Endothelial cell (in vitro differentiated cells): ENCODE measurements at places on chromosomes 3 and 15. TPM values are rescaled to one million over a fixed set of nuclear protein-coding genes. Genes with fewer than 3 reads are reported as not detected.
A peak's percentile ranks its signal among the peaks of the same experiment; 100 is the strongest.

- no peaks in the 10 kb centered on the region for H3K4me1 ChIP-seq
- no peaks in the 10 kb centered on the region for H3K36me3 ChIP-seq
- no peak overlapping the region for H3K27ac ChIP-seq
- DNase-seq: no peak
Observed at GRCh38 chr3:126370055-126370454, 12.8 kb upstream of the KLF15 start.

- H3K4me1 ChIP-seq: peaks cover 72% of the 10 kb centered on the region
- peak overlapping the region; percentile 42 for H3K4me3 ChIP-seq
- DNase-seq: no peak
- H3K27ac ChIP-seq: peak overlapping the region; percentile 49
Observed at GRCh38 chr15:68601206-68602197, 22.7 kb downstream of the CORO2B start.

GRCh38 chr3:36312351-36312750 lies 68.0 kb upstream of the STAC start:
- no peaks in the 10 kb centered on the region for H3K27me3 ChIP-seq
- DNase-seq: no peak
- no peak overlapping the region for H3K4me3 ChIP-seq
- H3K27ac ChIP-seq: no peak overlapping the region
- no peaks in the 10 kb centered on the region for H3K36me3 ChIP-seq

DNA sequence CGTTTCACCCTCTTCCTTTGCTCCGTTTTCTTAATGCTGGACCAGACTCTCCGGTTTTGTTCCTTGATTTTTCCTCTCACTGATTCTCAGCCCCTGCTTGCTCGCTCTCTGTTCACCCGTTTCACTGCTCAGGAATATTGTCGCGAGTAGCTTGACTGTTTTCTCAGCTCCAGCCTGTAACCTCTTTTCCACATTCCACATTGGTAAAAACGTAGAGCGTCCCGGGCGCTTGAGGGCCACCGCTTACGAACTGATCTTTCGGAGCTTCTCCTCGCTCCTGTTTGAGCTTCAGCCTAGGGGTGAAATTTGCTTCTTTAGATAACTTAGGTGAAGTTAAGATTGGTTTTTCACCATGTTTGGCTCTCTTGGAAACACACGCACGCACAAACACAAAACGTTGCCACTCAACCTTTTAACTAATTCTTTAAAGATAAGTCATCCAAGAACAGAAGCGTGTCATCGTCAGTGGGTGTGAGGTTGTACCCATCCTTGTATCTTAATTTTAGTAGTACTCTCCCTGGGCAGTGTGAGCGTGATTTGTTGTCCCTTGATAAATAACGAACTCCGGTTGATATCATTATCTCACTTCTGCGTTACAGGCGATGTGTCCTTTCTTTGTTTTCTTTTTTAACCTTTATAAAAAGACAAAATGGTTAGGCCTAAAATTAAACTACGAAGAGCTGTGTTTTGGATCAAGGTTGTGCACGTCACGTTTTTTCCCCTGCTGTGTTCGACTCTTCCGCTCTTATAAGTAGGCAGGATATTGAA lies 1.0 kb downstream of the PAK2 start:
- H3K4me1 ChIP-seq: peaks cover 17% of the 10 kb centered on the region
- peak overlapping the region; percentile 100 for H3K27ac ChIP-seq
- H3K36me3 ChIP-seq: peaks cover 24% of the 10 kb centered on the region
- H3K27me3 ChIP-seq: peaks cover 11% of the 10 kb centered on the region
- peak overlapping the region; percentile 100 for H3K4me3 ChIP-seq

DNA sequence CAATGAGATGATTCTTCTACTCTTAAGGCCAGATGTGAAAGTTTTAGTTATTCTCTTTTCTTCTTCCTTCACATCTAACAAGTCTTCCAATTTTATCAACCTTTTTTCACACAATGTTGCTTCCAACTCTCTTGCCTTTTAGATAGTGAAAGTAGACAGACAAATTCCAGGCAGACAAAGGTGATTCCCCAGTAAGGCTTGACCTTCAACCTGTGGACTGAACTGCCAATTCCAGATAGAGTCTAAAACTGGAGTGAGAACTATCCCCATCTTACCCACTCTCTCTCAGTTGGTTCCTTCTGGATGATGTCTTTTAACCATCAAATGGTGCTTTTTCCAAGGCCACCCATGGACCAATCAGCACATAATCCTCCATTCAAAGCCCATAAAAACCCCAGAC lies 159.0 kb downstream of the NSUN3 start:
- H3K4me3 ChIP-seq: no peak overlapping the region
- peaks cover 2% of the 10 kb centered on the region for H3K27me3 ChIP-seq
- H3K27ac ChIP-seq: no peak overlapping the region
- no peak for DNase-seq

DNA sequence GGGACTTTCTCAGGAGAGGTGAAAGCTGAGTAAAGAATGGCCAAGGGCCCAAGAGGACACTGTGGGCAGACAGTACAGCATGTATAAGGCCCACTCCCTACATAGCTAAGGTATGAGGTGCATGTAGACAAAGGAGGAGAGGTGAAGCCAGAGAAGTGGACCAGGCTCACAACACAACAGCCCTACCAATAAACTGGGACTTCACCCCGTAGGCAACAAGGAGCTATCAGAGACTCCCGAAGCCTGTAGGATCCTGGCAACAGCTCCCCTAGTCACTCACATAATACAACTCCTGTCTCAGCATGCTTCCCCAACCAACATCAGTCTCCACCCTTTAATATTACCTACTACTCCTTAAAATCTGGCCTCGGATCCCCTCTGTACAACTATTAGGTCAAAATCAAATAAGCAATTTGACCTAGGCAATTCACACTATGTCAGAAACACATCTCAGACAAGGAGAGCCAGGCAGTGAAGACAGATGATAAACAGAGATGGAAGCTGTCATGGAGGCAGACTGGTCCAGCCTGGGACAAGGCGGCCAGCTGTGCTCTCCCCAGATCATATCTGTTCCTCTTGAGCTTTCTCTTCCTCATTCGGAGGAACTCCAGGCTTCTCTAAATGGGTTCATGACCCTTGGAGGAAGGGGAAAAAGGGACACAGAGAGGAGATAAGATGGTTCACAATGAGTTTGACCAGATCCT lies 1.4 kb downstream of the XXYLT1 start:
- peak overlapping the region; percentile 93 for H3K4me3 ChIP-seq
- no peak for DNase-seq
- peaks cover 33% of the 10 kb centered on the region for H3K4me1 ChIP-seq
- H3K27ac ChIP-seq: no peak overlapping the region
- H3K36me3 ChIP-seq: peaks cover 17% of the 10 kb centered on the region

DNA sequence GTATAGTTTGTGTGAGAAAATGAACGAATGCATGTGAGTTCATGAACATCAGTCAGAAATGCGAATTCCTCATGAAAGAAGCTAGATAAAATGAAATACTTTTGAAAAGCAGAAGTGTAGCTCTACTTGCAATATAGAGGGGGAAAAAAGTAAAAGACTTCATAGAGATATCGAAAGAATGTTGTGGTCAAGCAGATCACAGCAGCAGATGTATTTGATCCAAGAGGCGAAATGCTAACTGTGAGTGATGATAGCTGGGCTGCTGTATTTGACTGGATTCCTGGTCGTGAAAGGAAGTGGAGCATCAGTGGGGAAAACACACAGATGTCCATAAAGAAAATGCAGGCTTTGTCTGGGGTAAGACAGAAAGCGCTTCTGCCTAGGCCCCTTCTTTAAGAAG lies 112.4 kb downstream of the ADAMTSL3 start:
- no peaks in the 10 kb centered on the region for H3K4me1 ChIP-seq
- H3K36me3 ChIP-seq: no peaks in the 10 kb centered on the region
- no peak overlapping the region for H3K4me3 ChIP-seq

DNA sequence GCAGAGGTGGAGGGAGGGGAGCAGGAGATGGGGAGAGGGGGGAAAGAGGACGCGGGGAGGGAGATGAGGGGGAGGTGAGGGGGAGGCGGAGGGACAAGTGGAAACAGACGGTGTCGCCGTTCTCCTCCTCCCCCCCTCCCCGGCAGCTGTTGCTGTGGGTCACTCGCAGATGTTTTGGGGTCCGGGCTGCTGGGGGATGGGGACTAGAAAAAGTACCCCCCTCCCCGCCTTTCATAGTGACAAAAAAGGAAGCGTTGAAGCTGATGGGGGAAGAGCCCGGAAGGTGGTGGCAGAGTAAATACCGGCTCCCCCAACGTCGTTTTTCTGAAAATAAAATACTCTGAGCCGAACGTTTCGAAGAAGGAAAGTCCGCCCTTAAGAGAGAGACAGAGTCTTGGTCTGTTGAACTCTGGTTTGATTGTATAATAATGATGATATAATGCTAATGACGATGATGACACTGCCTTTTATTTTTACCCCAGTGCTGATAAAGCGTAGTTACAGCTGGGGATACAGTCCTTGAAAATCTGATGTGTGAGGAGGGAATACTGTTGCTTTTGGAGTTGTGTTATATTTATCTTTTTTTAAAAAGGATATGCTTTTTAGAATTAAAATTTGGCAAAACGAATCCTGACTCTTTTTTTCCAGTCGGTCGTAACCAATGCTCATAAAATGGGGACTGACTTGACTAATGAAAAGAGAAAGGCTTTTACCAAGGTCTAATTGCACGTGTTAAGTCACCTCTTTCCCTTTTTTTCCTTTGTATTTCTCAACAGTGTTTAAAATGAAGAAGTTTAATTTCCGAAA lies 993 bp downstream of the STXBP5L start:
- peaks cover 7% of the 10 kb centered on the region for H3K27me3 ChIP-seq
- no peak for DNase-seq
- peak overlapping the region; percentile 98 for H3K4me3 ChIP-seq

GRCh38 chr3:53711387-53711786 lies 134.8 kb downstream of the CHDH start:
- peak overlapping the region; percentile 42 for H3K4me3 ChIP-seq
- peaks cover 24% of the 10 kb centered on the region for H3K36me3 ChIP-seq

DNA sequence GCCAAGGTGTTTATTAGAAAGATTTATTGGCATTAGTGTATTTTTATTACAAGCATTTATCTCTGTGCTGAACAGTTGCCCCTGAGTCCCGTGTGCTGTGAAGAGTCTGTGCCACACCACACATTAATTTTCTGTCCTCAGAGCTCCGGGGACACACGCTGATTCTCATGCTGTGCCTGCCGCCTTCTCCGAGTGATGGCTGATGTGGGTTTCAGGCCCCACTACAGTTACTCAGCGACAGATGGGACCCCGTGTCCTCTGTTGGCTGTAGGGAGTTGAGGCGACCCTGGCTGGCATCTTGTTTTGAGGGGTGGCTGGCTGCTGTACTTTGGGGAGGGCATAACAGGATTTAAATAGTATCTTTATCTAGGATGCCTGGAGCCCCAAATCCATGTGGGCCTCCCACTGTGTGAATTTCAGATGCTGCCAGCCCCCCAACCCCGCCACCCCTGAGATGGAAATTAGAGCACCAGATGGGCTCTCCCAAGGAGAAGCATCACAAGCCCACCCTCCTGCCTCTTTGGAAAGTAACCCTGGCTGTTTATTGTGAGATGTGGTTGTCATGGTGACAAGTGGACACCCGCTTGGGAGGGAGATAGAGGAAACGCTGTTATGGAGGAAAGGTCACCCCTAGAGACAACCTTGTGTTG lies 185.6 kb downstream of the APBA2 start:
- peaks cover 2% of the 10 kb centered on the region for H3K36me3 ChIP-seq

DNA sequence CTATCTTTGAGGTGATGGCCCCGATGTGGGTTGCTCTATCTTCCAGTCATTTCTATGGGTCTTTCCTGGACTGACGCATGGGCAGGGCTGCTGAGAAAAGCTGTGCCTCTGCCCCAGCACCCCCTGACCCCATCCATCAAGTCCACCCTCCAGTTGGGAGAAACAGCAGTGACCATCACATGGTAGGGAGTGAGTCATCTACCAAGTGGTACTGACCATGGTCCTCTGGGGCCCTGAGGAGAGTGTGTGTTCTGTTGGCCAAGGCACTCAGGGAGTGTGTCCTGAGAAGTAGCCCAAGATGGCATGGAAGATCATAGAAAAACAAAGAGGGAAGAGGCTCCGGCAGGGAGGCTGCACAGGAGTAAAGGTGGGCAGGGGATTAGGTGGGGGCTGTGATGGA lies 1.6 kb upstream of the DNAH1 start:
- H3K4me1 ChIP-seq: peaks cover 5% of the 10 kb centered on the region
- H3K4me3 ChIP-seq: no peak overlapping the region
- H3K27ac ChIP-seq: no peak overlapping the region
- H3K36me3 ChIP-seq: peaks cover 4% of the 10 kb centered on the region

The ASB7 gene
- total RNA-seq: 16.2 TPM

The ZNF620 gene
- 8.3 TPM for total RNA-seq
